ENCODE measurements at places on chromosomes 7 and 10. TPM values are rescaled to one million over a fixed set of nuclear protein-coding genes. Genes with fewer than 3 reads are reported as not detected.

KCP gene
- total RNA-seq: 0.35 TPM

- no peak for DNase-seq
These were observed 22.2 kb downstream of the SPAG6 start for GRCh38 chr10:22367471-22367870.

MAPK8 gene
- total RNA-seq: 34.1 TPM

GRCh38 chr7:24831240-24831639, 74.0 kb upstream of the GSDME start:
- no peak for DNase-seq

SFRP4 gene
- 15.0 TPM for total RNA-seq

DNA sequence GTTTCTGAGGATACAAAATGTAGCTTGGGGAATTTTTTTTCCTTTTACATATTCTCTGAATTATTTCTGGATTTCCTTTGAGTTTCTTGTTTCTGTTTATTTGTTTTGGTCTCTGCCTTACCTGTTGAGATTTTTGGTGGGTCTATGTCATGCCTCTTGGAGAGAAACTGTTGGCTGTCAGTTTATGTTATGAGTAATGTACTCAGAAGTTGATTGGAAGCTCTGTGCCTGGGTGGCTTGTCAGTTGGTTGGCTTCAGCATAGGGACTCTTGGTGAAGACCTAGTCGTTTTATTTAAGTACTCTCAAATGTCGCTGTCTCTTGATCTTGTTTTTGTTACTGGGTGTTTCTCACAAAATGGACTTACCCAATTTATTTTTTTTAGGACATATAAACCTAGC, 132.4 kb downstream of the CDK14 start:
- DNase-seq: no peak

COL1A2 gene
- total RNA-seq: 170 TPM

ITPRID1 gene
- not detected for total RNA-seq

DNA sequence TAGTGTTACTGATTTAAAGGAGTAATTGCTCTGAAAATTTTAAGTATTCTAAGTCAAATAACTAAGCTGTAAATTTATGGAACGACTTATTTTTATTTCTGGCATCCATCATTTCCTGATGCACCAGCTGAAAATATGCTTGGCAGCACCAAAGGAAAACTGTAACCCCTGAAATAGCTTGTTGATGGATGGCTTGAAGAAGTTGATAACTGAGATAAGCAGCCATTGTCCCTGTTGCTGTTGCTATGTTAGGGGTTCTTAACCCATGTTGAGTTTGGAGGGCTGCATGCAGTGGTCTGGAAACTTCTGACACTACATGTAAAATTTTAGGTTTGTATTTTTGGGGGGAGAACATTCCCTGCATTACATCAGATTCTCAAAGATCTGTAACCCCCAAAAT, 30.6 kb downstream of the RPA3 start:
- no peak for DNase-seq

DNA sequence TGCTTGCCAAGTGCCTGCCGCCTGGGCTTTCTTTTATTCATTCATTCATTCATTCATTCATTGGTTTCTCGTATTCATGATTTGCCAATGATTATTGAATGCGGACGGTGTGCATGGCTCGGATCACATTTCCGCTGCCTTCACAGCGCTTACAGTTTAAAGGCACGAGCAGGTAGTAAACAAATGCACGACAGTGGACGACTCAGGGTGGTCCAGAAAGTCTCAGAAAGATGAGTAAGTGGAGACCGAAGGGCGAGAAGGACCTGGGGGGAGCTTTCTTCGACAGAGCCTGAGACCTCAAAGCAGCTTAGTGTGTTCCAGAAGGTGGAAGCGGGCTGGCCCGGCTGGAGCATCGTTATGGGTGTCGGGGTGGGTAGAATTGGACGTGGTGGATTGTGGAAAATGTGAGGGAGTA, 506 bp downstream of the MCM10 start:
- DNase-seq: no peak

RPEL1 gene
- total RNA-seq: not detected

SPDYE16 gene
- not detected for total RNA-seq

- DNase-seq: no peak
These were observed 166.9 kb downstream of the GLI3 start for GRCh38 chr7:42070068-42070467.

DNA sequence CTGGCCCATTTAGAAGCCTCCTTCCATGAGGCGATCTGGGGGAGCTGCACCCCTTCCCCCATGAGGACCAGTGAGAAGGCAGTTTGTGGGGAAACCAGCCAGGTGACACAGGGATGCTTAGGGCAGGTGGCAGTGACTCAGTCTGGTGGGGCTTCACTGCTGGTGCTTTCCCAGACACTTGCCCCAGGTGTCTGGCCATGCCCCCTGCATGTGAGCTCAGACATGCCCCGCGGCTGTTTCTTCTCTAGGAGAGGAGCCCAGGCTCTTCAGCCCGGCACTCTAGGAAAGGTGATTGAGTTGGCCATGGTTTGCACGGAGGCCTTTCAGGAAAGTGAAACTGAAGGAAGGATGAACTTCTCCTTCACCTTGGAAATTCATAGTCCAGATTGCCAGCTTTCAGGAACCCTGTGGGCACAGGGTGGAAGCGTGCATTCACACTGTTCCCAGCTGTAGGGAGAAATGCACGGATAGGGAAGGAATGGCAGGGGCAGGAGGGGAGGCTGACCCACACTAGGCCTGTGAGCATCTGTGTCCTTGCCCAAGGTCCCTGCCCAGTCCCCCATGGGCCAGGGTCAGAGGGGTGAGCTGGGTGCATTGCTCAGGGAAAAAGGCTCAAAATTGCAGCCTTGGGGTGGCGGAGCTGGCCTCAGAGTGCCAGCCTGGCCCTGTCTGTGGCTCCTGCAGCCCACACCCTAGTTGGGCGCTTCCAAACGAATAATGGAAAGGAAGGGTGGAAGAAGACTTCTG, 359.1 kb downstream of the GLRX3 start:
- peak; percentile 53 for DNase-seq

- DNase-seq: no peak
These were observed 62.4 kb upstream of the LRRC18 start for GRCh38 chr10:49001870-49002672.

DNA sequence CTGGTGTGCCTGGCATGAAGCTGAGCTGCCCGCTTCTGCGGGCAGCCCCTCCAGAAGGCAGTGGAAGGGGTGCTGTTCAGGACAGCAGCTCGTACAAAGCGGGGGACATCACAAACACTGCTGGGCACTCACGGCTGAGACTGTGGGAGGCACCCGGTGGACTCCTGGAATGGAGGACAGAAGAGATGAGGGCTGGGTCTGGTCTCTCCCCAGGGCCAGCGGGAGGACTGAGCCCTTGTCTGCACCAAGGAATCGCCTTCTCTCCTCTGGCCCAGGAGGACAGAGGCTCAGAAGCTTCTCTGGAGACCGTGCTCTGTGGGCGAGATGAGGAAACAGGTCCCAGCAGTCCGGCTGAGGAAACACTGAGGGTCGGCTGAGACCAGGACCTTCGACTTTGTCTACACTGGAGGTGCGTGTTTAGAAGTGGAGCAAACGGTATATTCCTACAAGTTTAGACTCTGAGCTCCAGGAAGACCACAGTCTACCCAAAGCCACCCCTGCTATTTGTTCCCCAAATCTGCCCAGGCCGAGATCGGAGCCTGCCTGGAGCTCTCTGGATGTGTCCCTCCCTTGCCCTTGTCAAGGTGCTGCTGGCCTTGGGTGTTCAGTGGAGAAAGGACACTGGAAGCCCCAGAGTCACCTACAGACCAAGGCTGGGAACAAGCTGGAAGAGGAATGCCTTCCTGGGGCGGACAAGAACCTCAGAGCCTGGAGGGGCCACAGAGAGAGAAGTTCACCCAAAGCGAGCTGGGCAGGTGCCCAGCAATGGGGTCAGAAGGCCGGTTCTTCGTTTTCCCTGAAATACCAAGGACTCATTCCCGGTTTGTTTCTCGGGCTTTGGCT, 12.9 kb upstream of the INPP5A start:
- peak; percentile 67 for DNase-seq

- no peak for DNase-seq
These were observed 31.0 kb upstream of the CAV2 start for GRCh38 chr7:116468534-116468933.

GRCh38 chr7:137985897-137986251, 16.0 kb downstream of the CREB3L2 start:
- no peak for DNase-seq

GRCh38 chr7:16817536-16817935, 12.7 kb upstream of the AGR2 start:
- no peak for DNase-seq

EVX1 gene
- total RNA-seq: not detected

CPEB3 gene
- 8.3 TPM for total RNA-seq

LRRTM3 gene
- total RNA-seq: not detected

DNA sequence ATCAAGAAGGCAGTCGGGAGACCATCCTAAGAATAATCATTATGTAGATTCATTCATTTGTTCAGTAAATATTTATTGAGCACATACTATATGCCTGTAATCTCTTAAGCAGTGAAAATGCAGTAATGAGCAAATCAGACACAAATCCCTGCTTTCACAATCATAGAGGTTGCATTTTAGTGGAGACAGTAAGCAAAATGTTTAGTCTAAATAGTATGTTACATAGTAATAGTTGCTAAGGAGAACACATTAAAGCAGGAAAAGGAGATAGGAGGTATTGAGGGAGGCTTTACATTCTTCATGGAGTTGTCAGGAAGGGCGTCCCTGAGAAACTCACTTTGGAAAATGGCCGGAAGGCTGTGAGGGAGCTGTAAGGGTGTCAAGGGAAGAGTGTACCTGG, 79.9 kb downstream of the CDK14 start:
- DNase-seq: no peak

GRCh38 chr10:97188261-97188711, 2.5 kb upstream of the SLIT1 start:
- DNase-seq: no peak

COL17A1 gene
- 0.22 TPM for total RNA-seq

NPC1L1 gene
- 0.19 TPM for total RNA-seq

DNA sequence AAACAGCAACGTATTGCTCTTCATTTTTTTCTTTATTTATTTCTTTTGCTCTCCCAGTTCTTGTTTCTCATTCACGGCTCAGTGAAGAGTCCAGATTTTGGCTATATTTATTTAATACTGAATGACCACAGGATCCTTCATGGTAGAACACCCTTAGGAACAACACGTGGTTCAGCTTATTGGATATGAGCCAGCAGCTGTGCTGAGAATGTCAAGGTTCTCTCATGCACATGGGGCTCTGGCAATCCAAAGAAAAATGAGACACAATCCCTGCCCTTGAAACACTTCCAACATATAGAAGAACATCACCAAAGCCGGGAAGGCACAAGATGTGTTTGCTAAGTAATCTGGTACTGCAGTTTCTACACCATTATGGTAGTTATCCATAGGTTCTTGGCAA, 852.9 kb downstream of the SORCS1 start:
- no peak for DNase-seq

GRCh38 chr10:78467496-78468106, 433.9 kb downstream of the RPS24 start:
- no peak for DNase-seq
